ENCODE measurements at places on chromosomes 2 and 18.

DNA sequence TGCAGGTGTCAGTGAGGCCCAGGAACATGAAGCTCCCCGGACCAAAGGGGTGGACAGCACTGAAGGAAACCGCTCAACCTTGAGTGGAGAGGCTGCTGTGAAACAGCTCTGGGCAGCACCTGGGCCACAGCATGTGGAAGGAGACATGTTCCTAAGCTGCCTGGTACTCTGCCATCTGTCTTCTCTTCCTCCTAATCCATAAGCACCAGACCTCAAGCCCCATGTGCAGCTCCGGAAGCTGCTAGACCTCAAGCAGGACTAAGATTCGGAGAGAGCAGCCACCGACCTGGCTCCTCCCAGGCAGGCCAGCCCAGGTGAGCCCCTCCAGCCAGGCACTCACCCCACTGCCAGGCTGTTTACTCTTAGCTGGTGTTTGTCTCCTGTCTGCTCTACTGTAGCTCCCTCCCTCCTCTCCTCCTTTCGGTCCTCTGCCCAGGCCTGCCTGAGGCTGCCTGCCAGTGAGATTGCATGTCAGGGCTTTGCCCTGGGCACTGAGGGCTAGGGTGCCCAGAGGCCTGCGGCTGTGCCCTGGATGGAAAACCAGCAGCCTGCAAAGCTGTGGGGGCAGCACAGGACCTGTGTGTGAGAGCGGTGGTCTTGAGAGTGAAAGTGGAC lies 53.7 kb downstream of the BCL11A start:
- DNase-seq = no peak

DNA sequence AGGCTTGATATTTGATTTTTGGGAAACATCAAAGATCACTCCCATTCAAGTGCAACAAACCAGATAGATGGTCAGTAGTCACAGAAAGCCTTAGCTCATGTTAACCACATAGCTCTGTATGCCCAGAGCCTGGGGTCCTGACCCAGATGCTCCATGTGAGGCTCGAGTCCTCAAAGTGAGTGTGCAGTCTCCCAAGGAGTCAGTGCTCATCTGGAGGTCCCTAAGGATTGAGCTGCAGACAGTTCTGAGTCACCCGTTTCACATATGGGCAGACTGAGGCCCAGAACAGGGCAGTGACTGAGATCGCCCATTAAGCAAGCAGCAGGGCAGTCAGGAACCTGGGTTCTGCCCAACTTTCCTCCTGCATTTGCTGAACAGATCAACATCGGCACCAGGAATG lies 9.2 kb downstream of the TMEM37 start:
- no peak for DNase-seq

- no peak for DNase-seq
Measured at GRCh38 chr2:238498691-238499295, 72.1 kb downstream of the ASB1 start.

- no peak for DNase-seq
Measured at GRCh38 chr2:95053543-95053942, 28.0 kb downstream of the MAL start.

DNA sequence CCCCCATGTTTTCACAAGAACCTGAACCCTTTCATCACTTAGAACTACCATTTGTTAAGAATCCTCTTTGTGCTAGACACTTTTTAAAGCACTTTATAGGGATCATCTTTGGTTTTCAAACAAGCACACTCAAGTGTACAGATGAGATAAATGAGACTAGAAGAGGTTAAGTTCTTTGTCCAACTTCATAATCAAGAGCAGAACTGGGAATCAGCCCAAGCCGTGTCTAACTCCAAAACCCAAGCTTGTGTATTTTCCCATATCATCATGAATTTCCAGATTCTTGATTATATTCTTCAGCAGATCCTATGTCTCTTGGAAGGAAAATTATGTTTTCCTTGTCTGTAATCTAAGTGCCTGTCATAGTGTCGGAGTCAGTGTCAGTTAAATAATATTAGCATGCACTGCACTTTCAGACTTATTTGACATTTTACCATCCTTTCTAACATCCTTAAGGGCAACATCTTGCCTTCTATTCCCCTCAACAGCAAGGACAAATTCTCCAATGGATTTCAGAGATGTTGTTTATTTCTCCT lies 123.0 kb upstream of the SETBP1 start:
- no peak for DNase-seq

- no peak for DNase-seq
Measured at GRCh38 chr18:31736630-31737029, 24.1 kb downstream of the SLC25A52 start.

DNA sequence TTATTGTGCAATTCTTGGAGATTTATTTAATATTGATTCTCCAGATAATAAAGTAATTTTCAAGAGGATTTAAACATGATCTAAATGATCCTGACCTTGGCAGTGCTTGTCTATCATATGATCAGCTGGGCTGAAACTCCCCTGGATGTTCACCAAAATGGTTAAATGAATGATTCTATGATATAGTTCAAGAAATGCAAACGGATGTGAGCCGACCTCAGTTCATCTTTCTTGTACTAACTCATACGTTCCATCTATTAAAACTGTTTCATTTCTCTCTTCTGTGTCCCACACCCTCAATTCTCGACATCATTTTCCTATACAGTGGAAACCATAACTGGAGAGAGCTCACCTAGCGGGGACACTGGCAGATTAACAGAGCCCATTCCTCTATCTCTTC lies 281.7 kb upstream of the CCDC68 start:
- DNase-seq = no peak

DNA sequence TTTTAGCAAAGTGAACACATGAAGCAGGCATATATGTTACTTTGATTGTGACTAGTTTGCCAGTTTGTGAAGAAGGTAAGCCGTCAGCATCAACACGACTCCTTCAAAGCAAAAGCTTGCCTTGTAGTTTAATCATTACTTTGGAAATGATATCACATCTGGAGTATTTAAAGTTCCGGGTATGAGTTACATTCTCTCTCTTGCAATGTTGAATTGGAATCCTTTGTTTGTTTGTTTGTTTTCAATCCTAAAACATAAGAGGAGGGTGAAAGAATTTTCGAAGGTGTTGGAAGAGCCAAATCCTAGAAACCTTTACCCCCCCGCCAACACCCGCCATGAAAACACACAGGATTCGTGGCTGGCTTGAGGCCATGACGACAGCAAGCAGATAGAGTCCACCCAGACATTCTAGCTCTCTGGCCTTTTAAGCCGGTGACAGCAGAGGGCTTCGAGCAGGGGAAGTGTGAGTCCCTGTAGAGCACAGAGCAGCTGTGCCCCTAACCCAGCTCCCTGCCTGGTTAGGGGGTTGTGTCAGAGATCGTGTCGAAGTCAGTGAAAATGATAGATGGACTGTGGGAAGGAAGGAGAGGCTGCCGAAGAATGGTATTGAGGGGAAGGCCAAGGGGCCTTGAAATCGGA lies 103.8 kb upstream of the SMIM21 start:
- no peak for DNase-seq
